Stimulated activated CD8-positive, alpha-beta memory T cell treated with anti-CD3 and anti-CD28 coated beads, Interleukin-15, amount 100 ng/mL, for 4 hours (primary cell): ENCODE measurements at places on chromosomes 2 and 18.

GRCh38 chr2:162607915-162608314, 230.7 kb downstream of the KCNH7 start:
- DNase-seq: no peak

DNA sequence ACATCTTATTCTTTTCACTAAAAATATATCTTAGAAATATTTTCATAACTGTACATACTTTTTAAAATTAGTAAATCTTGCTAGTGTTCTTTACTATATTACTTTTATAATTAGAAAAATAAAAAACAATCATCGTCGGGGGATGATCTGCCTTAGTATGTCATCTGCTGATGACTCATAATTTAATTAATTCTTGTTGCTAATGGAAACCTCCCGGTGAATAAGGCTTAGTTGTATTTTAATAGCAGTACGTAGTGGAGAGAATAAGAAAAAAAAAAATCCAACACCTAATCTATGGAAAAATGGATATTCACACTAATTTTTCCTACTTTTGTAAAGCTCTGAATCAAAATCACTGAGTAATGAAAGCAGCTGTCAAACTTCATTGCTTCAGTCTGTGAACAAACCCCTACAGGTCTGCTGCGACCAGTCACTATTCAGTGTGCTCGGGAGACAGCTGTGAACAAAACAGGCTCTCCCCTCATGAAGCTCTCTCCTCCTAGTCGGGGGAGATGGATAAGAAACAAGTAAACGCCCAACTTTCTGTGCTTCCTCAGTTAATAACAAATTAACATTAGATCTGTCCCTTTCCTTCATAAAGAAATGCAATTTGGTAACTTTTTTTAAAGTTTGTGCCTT, 97.4 kb upstream of the UPP2 start:
- DNase-seq: no peak

DNA sequence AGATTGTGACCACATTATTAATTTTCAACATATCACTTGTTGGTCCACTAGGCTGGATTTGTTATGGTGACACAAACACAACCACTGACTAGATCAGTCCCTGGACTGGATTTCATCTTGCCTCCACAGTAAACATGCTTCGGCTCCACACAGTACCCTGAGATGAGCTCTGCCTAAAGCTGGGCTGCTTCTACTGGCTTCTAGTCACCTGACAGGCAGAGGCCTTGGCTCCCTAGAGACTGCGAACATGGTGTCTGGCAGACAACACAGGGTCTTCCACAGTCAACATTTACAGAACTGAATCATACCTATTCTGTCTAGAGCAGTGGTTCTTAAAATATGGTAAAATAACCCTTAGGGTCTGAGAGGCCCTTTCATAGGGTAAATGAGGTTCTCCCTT, 69.2 kb downstream of the RIT2 start:
- no peak for DNase-seq

- no peak for DNase-seq
Measured at GRCh38 chr2:233844836-233845235, 9.5 kb downstream of the HJURP start.

GRCh38 chr2:102297891-102298290, 13.5 kb upstream of the IL1RL1 start:
- no peak for DNase-seq

- DNase-seq: no peak
Measured at GRCh38 chr2:9463698-9464034, 10.7 kb upstream of the IAH1 start.
